NCI-H446 (cell line): ENCODE measurements at places on chromosomes 11 and 22.

GRCh38 chr11:11446967-11447366 lies 93.9 kb upstream of the CSNK2A3 start:
- DNase-seq = no peak

DNA sequence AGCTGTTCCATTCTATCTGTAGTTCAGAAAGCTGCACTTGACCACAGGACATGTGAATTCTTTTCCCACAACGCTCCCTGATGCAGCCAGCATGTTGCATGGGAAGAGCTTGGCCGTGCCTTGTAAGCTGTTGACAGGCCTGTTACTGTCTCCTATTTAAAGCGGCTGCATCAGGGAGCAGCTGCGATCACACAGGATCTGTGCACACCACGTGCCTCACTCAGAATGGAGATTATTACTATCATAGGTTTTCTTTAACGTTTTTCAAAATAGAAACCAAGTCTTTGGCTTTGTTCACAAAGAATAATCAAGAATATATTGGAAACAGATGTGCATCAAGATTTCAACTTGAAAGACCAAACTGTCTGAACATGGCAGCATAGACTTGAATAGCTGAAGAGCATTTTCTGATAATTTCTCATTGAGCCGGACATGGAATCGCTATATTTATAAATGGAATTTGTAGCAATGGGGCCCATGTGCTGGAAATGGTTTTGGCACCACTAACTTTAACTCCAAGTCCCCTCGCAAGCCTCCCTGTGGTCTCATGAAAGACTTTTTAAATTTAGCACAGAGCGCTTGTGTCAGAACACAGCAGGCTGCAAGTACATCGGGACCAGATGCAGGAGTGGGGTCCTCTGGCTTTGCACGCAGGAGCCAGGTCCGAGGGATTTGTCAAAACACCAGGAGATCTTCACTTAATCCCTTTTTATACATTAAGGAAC lies 40.8 kb upstream of the MYO18B start:
- DNase-seq = no peak

DNA sequence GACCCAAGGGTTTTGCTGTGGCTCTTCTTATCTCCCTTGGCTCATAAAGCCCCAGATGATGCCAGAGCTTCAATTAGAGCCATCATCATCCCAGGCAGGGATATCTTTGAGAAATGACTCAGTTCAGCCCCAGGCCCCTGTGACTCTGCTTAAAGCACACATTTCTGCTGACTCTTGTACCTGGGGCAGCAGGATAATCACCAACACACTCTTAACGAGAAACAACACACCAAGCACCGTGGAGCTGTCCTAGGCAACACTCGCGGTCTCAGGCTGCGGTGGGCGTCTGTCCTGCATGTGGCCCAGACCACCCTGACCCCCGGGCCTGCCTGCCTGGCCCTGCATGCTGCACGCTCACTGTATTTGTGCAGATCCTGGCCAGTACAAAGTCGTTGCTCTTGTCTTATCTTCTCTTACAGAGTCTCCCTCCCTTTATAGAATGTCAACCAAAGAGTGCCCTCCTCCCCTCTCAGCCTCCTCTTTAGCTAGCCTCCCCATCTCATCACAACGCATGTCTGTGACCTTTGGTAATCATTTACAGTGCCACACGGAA lies 114.2 kb upstream of the PARVA start:
- DNase-seq = no peak

DNA sequence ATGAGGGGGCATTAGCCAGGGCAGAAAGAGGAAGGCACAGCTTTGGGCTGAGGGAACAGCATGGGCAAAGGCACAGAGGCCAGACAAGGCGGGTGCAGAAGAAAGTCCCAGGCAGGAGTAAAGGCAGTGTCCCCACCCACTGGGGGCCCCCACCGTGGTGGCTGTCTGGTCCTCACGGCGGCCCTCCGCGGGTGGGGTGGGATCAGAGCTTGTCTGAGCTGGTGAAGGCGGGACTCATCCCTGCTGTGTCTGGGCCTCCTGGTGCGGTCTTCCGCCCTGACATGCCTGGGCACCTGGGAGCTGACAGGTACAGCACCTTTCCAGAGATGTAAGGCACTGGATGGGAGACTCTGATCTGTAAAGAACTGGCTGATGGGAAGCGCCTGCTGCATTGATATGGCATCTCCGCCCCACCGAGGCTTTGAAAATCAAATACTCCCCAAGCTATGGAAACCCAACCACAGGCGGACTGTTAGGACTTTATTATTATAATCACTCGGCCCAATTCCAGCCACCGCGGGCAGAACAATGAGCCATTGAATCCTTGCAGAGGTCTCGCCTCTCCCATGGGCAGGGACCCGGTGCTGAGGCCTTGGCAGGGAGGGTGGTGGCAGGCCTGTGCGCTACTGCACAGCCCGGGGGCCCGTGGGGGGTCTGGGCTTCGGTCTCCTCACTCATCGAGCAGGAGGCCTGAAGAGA lies 14.2 kb upstream of the GNB1L start:
- DNase-seq = no peak

DNA sequence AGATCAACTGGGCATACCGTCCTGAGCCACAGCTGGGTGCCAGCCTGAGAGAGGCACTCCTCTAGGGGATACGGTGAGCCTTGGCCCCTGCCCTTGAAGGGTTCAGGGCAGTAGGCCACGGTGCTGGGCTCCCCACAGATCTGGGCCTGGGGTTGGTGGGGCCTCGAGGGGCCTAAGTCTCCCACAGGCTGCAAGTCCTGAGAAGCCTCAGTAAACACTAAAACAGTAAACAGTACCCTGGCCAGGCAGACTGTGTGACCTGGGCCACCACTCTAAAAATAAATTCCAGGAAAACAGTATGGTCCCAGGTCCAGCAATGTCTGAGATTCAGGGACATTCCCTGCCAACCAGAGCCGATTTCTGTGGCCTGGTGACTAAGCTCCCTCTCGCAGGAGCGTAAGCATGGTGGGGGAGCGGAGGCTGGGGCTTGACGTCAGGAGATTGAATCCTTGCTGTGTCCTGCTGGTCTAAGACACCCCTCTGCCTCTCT lies 2.3 kb upstream of the RHOD start:
- DNase-seq = no peak

DNA sequence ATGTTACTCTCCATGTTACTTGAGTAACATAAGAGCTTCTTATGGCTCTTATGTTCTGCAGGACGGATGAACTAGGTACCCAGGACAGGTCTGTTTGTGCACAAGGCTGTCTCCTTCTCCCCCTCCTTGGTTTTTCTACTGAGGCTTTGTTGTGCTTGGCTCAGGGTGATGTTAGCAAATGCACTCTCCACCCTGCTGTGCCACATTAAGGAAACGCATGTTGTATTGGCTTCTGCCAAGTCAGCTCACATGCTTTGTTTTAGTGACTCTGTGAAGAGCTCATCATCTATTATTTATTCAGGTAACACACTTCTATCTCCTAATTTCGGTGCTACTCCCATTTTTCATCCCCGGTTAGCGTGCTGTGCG lies 108.3 kb downstream of the PTPRJ start:
- DNase-seq = peak; percentile 66

DNA sequence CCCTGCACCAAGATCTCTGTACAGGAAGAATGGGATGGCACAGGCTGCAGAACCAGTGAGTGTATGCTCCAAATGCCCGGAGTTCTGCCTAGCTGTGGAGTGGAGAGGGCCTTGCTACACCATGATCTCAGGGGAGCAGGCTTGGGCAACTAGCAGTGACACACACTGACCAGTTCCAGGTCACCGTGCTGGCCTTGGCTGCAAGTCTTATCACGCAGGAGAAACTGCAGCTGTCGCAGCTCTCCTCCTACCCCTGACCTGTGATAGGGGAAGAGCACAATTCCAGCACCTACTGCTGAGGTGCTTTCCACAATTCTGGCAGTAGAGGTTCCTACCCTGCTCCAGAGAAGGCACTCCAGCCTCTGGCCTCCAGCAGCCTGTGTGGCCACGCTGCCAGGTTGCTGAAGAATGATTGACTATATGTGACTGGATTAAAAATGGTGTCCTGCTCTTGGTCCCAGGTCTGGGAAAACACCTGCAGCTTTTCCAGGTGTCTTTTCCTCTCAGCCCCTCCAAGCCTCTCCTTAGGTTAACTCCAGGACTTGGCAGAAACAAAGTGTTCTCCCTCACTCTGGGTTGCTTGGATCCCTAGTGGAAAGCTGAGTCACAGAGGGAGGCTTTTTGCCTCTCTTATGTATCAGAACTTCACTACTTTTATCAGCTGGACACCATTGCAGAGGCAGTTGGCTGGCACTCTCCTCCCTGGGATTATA lies 43.3 kb upstream of the PTPN5 start:
- DNase-seq = no peak

DNA sequence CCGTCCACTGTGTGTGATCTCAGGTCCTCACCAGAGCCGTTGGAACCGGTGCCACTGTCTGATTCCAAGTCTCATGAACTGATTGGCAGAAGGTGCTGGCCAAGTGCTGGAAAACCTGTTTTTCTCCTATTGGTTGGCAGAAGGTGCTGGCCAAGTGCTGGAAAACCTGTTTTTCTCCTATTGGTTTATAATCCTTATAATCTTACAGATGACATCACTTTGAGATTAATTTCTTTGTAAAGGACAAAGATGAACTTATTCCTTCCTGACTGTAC lies 1106.3 kb downstream of the BRD1 start:
- peak; percentile 21 for DNase-seq

DNA sequence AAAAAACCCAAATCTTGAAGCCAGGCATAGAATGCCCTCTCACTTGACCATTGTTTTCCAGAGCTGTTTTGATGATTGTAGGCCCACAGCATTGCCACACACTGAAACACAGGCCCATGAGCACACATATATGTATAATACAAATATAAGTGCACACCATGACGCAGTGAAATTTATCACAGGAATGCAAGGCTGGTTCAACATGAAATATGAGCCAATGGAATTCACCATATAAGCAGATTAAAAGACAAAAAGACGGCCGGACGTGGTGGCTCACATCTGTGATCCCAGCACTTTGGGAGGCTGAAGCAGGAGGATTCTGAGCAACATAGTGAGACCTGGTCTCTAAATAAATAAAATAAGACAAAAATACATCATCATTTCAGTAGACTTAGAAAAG lies 9.4 kb upstream of the RNH1 start:
- no peak for DNase-seq

DNA sequence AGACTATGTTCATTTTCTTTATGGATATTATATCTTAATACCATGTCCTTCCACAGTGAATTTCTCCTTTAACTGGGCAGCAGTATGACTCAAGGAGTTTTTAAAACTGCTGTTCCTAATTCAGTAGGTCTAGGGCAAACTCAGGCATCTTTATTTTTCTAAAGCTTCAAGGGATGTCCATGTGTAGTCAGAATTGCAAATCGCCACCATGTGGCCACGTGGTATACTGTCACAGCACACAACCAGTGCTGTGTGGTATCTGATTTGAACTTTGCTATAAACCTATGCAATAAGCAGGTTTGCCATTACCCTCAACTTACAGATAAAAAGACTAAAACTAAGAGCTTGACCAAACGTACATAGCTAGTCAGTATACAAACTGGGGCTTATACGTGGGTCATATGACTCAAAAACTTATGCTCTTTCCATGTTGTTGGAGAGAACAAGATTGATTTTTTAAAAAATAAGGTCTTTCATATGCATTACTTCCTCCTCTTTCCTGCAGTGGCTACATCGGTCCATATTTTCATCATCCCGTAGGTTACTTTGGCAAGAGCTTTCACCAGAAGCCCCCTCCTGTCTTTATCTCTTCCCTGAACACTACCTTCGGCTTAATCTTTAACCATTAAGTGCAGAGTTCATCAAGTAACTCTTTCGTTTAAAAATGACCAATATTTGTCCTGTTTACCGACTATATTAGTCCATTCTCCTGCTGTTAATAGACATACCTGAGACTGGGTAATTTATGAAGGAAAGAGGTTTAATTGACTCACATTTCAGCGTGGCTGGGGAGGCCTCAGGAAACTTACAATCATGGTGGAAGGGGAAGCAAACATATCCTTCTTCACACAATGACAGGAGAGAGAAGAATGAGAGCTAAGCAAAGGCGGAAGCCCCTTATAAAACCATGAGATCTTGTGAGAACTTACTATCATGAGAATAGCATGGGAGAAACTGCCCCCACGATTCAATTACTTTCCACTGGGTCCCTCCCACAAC lies 8.0 kb upstream of the HTATIP2 start:
- DNase-seq = peak; percentile 23

DNA sequence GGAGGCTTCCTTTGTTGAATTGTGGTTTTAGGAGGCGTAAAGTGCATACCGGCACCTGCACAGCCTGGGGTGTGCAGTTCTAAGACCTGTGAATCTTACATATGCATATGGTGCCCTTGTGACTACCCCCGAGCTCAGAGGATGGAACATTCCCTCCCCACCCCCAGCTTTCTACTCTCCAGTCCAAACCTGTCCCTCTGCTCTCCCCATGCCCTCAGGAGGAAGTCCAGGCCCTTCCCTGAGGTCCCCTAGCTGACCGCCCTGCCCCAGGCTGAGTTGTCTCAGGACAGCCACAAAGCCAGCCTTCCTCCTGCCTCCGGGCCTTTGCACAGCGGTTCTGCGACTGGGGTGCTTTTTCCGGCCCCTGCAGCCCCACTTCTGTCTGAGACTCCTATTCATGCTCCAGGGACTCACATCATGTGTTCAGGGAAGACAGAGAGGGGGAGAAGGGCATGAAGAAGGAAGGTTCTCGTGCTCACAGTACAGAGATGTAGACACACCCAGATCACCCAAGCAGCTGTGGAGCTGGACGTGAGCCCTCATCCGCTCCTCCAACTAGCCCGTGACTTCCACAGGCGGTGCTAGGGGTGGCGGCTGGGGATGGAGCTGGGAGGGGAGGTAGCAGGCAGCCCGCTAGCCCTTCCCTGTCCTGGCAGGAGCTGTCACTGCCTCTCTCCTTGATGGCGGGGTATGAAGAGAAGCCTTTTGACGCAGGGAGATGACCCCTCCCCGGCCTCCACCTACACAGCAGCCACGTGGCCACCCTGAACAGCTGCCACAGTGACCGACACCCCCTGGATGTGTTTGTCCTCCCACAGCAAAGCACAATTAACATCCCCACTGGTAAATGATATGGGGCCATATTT lies 50.8 kb downstream of the FLRT1 start:
- DNase-seq = no peak

- no peak for DNase-seq
Observed at GRCh38 chr11:60457576-60457975, 1.9 kb downstream of the MS4A1 start.
